Activated CD8-positive, alpha-beta memory T cell treated with anti-CD3 and anti-CD28 coated beads, Interleukin-2, amount 10 ng/mL, durations not matched to agents 7 days and 5 days (primary cell): ENCODE measurements at places on chromosomes 2 and 18. TPM values are rescaled to one million over a fixed set of nuclear protein-coding genes. Genes with fewer than 3 reads are reported as not detected.

GCKR gene
- total RNA-seq = not detected

MRO gene
- not detected for total RNA-seq

TMEM198 gene
- 1.8 TPM for total RNA-seq

REG3A gene
- total RNA-seq = not detected

RPRM gene
- total RNA-seq = not detected

OBSL1 gene
- 0.16 TPM for total RNA-seq

EVX2 gene
- not detected for total RNA-seq

HMSD gene
- total RNA-seq = 5.5 TPM
